Activated T-cell treated with anti-CD3 and anti-CD28 coated beads, Interleukin-2, amount 50 U/mL, for 72 hours (primary cell): ENCODE measurements at places on chromosomes 13 and 19. TPM values are rescaled to one million over a fixed set of nuclear protein-coding genes. Genes with fewer than 3 reads are reported as not detected.

DNA sequence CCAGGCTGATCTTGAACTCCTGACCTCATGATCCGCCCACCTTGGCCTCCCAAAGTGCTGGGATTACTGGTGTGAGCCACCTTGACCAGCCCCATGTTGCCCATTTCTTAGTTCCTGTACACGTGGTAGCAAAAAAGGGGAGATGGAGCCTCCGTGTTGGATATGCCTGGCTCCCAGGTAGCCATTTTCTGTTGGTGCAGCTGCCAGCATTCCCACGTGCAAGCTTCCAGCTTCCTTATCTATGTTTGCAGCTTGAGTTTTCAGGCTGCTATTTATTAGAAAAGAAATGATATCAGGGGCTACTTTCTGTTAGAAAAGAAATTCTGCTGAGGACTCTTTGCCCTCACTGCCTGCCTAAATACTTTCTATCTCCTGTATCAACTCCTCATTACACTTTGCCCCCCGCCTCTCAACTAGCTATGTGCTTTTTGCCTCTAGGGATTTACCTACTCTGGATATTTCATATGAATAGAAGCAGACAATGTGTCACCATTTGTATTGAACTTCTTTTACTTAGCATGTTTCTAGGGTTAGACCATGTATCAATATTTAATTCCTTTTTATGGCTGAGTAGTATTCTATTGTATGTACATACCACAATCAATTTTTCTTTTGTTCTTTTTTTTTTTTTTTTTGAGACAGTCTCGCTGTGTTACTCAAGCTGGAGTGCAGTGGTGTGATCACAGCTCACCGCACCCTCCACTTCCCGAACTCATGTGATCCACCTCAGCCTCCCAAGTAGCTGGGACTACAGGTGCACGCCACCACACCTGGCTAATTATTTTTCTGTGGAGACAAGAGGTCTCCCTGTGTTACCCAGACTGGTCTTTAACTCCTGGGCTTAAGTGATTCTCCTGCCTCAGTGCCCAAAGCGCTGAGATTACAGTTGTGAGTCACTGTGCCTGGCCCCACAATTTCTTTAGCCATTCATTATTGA, 3.4 kb upstream of the TMED1 start:
- DNase-seq = no peak
- H3K27me3 ChIP-seq = no peaks in the 10 kb centered on the region
- peaks cover 6% of the 10 kb centered on the region for H3K36me3 ChIP-seq
- H3K27ac ChIP-seq = peak overlapping the region; percentile 12
- no peak overlapping the region for H3K4me3 ChIP-seq

DNA sequence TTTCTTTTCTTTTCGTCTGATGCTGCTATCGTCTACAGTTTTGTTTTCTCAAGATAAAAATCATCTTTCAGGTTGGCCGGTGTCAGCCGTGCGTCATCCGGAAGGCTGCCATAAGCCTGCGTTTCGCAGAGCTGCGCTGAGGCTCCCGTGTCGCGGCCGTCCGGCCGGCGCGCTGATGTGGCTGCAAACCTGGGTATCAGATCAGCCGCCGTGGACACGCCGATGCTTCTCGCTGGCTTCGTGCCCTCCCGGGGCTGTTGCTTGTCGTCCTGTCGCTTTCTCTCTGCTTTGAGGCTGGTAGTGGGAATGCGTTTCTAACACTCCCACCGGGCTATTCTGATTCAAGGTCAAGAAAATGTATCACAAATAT, 45.9 kb upstream of the TFDP1 start:
- H3K36me3 ChIP-seq = peaks cover 5% of the 10 kb centered on the region
- no peak overlapping the region for H3K27ac ChIP-seq
- no peaks in the 10 kb centered on the region for H3K27me3 ChIP-seq
- no peak for DNase-seq
- no peaks in the 10 kb centered on the region for H3K4me1 ChIP-seq

ACP7 gene
- total RNA-seq = not detected

DNA sequence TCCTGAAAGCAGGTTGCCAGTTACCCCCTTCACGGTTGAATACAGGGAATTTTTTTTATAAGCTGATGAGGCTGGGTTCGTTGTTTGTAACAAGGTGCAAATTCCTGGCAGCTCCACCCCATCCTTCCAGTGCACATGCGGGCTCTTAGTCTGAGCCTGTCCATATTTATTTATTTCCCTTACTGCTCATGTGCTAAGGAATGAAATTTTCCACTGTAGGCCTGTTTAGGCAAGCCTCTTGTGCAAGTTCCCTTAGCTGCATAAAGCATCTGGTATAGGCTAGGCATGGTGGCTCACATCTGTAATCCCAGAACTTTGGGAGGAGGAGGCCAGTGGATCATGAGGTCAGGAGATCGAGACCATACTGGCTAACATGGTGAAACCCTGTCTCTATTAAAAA, 560.9 kb upstream of the PCDH9 start:
- H3K4me3 ChIP-seq = no peak overlapping the region
- DNase-seq = no peak
- H3K27ac ChIP-seq = no peak overlapping the region
- H3K36me3 ChIP-seq = no peaks in the 10 kb centered on the region
- H3K27me3 ChIP-seq = no peaks in the 10 kb centered on the region
- no peaks in the 10 kb centered on the region for H3K4me1 ChIP-seq

- no peak overlapping the region for H3K27ac ChIP-seq
- peak; percentile 79 for DNase-seq
- peaks cover 15% of the 10 kb centered on the region for H3K4me1 ChIP-seq
- H3K27me3 ChIP-seq = no peaks in the 10 kb centered on the region
Observed at GRCh38 chr19:44653977-44654774, 10.5 kb downstream of the PVR start.

DNA sequence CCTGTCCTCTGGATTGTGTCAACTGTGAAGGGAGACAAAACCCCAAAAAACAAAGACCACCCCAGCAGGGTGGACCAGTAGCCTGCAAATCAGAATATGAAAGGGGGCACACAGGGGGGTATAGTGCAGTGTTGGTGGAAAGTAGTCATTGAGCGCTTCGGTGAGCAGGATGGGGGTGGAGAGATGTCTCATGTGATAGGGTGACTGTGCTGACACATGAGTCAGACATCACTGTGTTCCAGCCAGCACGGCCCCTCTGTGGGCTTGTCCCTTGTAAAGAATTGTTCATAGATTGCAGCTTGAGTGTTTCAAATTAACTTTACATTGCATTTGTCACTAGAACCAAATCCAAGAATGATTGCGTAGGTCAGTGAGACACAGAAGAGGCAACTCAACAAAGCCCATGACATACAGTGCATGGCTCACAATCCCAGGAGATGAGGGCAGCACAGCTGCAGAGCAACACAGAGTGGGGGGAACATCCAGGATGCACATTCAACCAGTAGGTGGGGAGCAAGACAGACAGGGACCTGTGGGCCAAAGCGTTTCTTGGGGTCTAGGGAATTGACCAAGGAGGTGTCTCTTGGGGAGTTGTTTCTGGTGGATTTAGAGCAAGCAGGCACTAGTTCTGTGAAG, 7.5 kb downstream of the ZNF440 start:
- no peak overlapping the region for H3K4me3 ChIP-seq
- peak; percentile 13 for DNase-seq
- H3K27me3 ChIP-seq = no peaks in the 10 kb centered on the region
- H3K27ac ChIP-seq = no peak overlapping the region
- H3K4me1 ChIP-seq = peaks cover 9% of the 10 kb centered on the region

DNA sequence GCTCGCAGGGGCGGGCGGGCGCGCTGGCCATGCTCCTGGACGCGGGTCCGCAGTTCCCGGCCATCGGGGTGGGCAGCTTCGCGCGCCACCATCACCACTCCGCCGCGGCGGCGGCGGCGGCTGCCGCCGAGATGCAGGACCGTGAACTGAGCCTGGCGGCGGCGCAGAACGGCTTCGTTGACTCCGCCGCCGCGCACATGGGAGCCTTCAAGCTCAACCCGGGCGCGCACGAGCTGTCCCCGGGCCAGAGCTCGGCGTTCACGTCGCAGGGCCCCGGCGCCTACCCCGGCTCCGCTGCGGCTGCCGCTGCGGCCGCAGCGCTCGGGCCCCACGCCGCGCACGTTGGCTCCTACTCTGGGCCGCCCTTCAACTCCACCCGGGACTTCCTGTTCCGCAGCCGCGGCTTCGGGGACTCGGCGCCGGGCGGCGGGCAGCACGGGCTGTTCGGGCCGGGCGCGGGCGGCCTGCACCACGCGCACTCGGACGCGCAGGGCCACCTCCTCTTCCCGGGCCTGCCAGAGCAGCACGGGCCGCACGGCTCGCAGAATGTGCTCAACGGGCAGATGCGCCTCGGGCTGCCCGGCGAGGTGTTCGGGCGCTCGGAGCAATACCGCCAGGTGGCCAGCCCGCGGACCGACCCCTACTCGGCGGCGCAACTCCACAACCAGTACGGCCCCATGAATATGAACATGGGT, 599 bp downstream of the ZIC2 start:
- peaks cover 59% of the 10 kb centered on the region for H3K27me3 ChIP-seq
- H3K4me3 ChIP-seq = peak overlapping the region; percentile 40
- H3K27ac ChIP-seq = no peak overlapping the region
- H3K36me3 ChIP-seq = peaks cover 4% of the 10 kb centered on the region

ACP5 gene
- total RNA-seq = 31.5 TPM

DNA sequence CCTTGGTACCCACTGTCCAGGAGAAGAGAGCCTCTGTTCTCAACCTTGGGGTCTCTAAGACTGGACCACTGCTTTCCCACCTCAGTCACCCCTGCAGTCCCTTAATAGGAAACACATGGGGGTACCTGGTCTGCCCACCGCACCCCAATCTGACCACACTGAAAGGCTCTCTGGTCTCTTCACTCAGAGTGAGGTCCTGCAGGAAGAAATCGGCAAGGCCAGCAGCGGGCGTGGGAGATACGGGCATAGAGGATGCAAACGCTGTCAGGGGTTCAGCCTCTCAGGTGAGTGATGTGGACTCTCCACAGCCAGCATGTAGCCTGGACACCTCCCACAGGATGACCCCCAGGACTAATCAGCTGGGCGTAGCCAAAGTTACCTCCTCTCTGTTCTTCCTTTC, 3.5 kb downstream of the SIGLEC9 start:
- H3K4me3 ChIP-seq = peak overlapping the region; percentile 59
- no peaks in the 10 kb centered on the region for H3K27me3 ChIP-seq
- no peaks in the 10 kb centered on the region for H3K36me3 ChIP-seq
- H3K4me1 ChIP-seq = peaks cover 85% of the 10 kb centered on the region
- DNase-seq = no peak

DNA sequence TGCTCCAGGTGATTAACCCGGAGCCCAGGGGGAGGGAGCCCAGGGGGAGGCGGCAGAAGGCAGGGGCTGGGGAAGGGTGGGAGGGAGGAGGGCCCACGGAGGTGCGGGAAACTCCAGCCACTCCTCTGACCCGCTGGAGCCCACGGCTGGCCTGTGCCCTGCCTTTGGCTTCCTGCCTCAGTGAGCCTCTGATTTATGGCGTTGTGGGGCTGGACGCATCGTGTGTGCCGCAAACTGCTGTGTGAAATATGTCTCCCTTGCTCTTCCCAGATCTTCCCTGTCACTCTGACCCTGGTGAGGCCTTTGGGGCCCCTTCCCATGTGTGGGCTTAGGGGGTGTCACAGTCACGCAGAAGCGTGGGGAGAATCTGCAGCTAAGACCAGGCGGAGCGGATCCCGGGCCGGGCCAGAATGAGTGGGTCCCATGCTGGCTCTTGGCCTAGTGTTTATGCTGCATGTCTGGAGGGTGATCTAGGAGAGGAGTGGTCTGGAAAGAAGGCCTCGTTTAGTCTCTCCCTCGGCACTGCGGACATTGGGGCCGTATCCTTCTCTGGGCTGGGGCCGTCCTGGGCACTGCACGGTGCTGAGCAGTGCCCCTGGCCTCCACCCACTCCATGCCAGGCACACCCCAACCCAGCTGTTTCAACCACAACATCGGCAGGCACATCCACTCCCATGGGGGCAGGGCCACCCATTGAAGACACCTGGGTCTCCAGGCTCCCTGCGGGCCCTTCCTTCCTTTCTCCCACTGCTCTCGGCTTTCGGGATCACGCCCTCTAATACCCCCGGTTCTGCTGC, 123.0 kb downstream of the KDM4B start:
- no peak overlapping the region for H3K27ac ChIP-seq
- H3K4me1 ChIP-seq = no peaks in the 10 kb centered on the region
- H3K36me3 ChIP-seq = peaks cover 3% of the 10 kb centered on the region
- DNase-seq = no peak
- H3K4me3 ChIP-seq = no peak overlapping the region

ZNF667 gene
- 4.6 TPM for total RNA-seq

- peaks cover 39% of the 10 kb centered on the region for H3K27me3 ChIP-seq
- no peaks in the 10 kb centered on the region for H3K4me1 ChIP-seq
- H3K36me3 ChIP-seq = no peaks in the 10 kb centered on the region
- no peak overlapping the region for H3K27ac ChIP-seq
Observed at GRCh38 chr19:54002495-54003315, 11.3 kb downstream of the CACNG6 start.

- no peak for DNase-seq
- H3K4me1 ChIP-seq = no peaks in the 10 kb centered on the region
- H3K27me3 ChIP-seq = no peaks in the 10 kb centered on the region
- H3K36me3 ChIP-seq = no peaks in the 10 kb centered on the region
- no peak overlapping the region for H3K4me3 ChIP-seq
Observed at GRCh38 chr13:38849315-38849714, 141.3 kb downstream of the STOML3 start.

DNA sequence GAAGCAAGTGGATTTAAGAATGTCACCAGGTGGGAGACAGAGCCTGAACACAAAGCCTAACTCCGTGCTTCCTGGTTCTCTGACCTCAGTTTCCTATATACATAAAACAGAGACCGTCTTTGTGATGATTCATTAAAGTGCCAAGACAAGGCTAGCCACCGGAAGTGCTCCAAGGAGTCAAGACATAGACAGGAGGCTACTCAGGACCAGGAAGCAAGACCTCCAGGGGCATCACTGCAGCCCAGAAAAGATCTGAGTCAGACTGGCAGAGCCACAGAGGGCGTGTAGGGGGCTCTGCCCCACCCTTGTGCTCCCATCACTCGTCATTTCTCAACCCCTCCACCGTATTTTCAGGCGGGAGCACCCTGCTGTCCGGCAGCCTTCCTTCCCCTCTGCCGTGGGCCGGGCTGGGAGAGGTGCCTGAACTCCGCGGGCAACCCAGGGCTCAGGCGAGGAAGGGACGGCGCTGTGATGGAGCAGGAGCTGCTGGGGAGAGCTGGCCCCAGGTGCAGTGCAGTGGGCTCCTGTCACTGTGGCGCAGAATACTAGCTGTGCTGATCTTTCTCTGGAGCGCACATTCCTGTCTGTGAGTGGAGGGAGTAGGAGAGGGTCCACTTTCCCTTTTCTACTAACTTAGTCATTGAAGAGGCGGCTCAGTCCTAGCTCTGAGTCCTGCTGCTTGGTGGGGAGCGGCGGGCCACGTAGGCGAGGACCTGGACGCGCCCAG, 134.7 kb upstream of the GPR12 start:
- H3K27me3 ChIP-seq = peaks cover 7% of the 10 kb centered on the region
- H3K4me1 ChIP-seq = no peaks in the 10 kb centered on the region
- H3K4me3 ChIP-seq = no peak overlapping the region
- no peak for DNase-seq
- H3K36me3 ChIP-seq = peaks cover 2% of the 10 kb centered on the region
